ENCODE measurements at places on chromosomes 7 and 10.

GRCh38 chr7:80997841-80998240 lies 79.0 kb upstream of the SEMA3C start:
- H3K4me1 ChIP-seq = no peaks in the 10 kb centered on the region
- H3K27me3 ChIP-seq = no peaks in the 10 kb centered on the region
- H3K27ac ChIP-seq = no peak overlapping the region
- no peak for DNase-seq
- H3K4me3 ChIP-seq = no peak overlapping the region
- no peaks in the 10 kb centered on the region for H3K36me3 ChIP-seq

DNA sequence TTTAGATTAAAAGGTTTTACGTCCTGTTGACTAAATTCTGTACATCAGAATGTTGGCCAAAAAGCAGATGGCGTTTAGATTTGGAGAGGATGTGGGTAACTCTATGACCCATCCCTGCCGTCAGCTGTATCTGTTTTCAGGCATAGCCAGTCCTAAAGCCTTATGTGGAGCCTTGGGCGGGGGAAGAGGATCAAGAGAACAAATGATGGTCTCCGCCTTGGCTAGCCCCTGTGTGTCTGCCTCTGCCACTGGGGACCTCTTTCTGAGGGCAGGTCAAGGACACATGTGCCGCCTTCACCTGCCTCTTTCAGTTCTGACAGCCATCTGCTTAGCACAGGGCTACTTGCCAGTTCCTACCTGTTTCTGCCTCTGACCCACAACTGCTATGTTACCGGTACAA lies 24.1 kb downstream of the PDSS1 start:
- H3K4me3 ChIP-seq = no peak overlapping the region
- peaks cover 2% of the 10 kb centered on the region for H3K36me3 ChIP-seq
- no peaks in the 10 kb centered on the region for H3K27me3 ChIP-seq
- no peak for DNase-seq
- H3K4me1 ChIP-seq = no peaks in the 10 kb centered on the region
- H3K27ac ChIP-seq = no peak overlapping the region

- no peaks in the 10 kb centered on the region for H3K4me1 ChIP-seq
- H3K4me3 ChIP-seq = no peak overlapping the region
- DNase-seq = no peak
- no peak overlapping the region for H3K27ac ChIP-seq
- no peaks in the 10 kb centered on the region for H3K36me3 ChIP-seq
Observed at GRCh38 chr7:156499247-156499881, 141.2 kb upstream of the RNF32 start.

GRCh38 chr10:2556883-2557282 lies 510.5 kb upstream of the PFKP start:
- H3K36me3 ChIP-seq = no peaks in the 10 kb centered on the region
- no peak overlapping the region for H3K27ac ChIP-seq
- no peak for DNase-seq
- H3K4me3 ChIP-seq = no peak overlapping the region
- no peaks in the 10 kb centered on the region for H3K27me3 ChIP-seq

DNA sequence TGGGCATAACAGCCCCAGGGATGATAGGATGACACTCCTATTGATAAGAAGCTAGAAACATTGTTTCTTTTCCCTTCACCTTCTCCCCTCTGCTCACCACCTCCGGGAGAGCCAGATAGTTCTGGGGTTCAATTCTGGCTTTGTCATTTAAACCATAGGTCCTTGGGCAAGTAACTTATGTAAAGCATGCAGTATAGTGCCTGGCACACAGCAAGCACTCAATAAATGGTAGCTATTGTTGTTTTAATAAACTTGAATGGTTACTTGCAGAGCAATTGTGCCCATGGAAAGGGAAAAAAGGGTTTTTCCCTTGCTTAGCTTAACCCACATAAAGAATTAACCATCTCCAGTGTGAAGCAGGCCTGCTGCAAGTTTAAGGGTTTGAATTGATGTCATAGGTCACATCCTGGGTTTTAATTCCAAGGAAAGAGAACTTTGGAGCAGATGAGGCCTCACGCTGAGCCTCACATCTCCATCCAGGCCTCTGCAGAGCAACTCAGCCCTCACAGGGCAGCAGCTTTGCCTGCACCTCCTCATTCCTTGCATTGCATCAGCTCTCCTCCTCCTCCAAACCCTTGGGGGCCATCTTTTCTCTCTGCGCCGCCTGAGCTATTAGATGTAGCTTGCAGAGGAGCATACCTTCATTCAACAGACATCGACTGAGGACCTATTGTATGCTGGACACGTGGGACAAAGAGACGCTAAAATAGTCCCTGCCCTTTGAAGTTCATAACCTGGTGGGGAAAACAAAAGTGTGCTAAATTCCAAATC lies 22.9 kb downstream of the ZNF775 start:
- no peak for DNase-seq
- H3K27ac ChIP-seq = no peak overlapping the region
- H3K27me3 ChIP-seq = no peaks in the 10 kb centered on the region
- H3K36me3 ChIP-seq = peaks cover 8% of the 10 kb centered on the region
- H3K4me1 ChIP-seq = peaks cover 15% of the 10 kb centered on the region

DNA sequence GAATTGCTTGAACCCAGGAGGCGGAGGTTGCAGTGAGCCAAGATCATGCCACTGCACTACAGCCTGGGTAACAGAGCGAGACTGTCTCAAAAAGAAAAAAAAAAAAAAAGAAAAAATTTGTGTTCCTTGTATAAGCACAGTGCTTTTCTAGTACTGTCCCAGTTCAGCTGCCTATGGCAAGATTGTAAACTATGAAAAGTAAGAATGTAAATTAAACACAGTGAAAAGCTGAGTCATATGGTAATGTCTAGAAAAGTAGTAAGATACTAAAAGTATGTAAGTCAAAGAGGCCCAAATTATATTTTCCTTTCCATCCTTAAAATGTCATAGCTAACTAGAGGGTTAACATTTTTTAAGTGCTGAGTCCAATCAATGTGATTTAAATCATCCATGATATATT lies 42.8 kb downstream of the RBM20 start:
- DNase-seq = no peak
- no peaks in the 10 kb centered on the region for H3K36me3 ChIP-seq
- H3K27ac ChIP-seq = no peak overlapping the region
- H3K27me3 ChIP-seq = peaks cover 8% of the 10 kb centered on the region

GRCh38 chr10:97731346-97732051 lies 5.4 kb upstream of the ZFYVE27 start:
- DNase-seq = peak; percentile 79
- no peak overlapping the region for H3K4me3 ChIP-seq
- no peaks in the 10 kb centered on the region for H3K27me3 ChIP-seq
- no peaks in the 10 kb centered on the region for H3K36me3 ChIP-seq

- H3K36me3 ChIP-seq = no peaks in the 10 kb centered on the region
- no peak overlapping the region for H3K27ac ChIP-seq
- no peaks in the 10 kb centered on the region for H3K4me1 ChIP-seq
- no peak for DNase-seq
Observed at GRCh38 chr10:49094646-49095045, 20.7 kb downstream of the VSTM4 start.

All from endothelial cell of umbilical vein (primary cell).